ENCODE measurements at places on chromosomes 2 and 18.

DNA sequence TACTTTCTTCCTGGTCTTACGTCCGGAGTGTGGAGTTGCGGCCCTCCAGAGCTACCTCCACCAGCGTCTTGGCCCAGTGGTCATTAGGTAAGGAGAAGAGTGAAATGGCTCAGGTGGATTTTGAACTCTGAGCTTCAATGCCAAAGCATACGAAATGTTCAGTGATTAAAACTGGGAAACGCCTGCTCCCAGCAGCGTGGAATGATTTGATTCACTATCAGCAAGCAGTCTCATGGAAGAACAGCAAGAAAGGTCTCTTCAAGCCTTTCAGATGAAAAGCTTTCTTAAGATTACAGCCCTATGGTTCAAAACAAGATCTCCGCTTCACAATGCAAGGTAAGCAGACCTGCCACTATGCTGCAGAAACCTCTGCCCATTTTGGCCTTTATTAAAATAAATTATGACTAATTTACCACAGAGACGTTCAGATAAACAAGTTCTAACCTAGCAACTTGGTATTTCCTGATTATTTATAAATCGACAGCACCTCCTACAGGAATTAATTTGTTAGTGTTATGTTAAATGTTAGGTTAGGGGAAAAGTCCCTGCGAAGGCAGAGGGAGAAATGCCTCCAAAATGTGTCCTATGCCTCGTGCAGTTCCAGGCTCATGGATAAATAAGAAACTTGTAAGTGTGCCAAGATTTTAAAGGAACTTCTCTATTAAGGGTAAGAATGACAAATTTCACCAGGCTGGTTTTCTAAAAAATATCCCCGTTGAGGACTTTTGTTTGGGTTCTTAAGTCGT lies 10.1 kb downstream of the SP9 start:
- DNase-seq: no peak

GRCh38 chr2:68127358-68128242 lies 30.1 kb upstream of the PNO1 start:
- DNase-seq: no peak

GRCh38 chr2:1781291-1782080 lies 37.2 kb upstream of the PXDN start:
- DNase-seq: no peak

GRCh38 chr2:31956312-31956711 lies 54.5 kb downstream of the MEMO1 start:
- DNase-seq: no peak

- no peak for DNase-seq
Observed at GRCh38 chr18:36185157-36185556, 2.1 kb upstream of the MOCOS start.

GRCh38 chr2:112727276-112728028 lies 6.6 kb downstream of the NT5DC4 start:
- no peak for DNase-seq

GRCh38 chr18:79792096-79792987 lies 5.4 kb upstream of the KCNG2 start:
- DNase-seq: no peak

GRCh38 chr18:46718501-46719341 lies 38.1 kb downstream of the ST8SIA5 start:
- no peak for DNase-seq

- peak; percentile 72 for DNase-seq
Observed at GRCh38 chr2:8303322-8303832, 378.5 kb upstream of the ID2 start.

DNA sequence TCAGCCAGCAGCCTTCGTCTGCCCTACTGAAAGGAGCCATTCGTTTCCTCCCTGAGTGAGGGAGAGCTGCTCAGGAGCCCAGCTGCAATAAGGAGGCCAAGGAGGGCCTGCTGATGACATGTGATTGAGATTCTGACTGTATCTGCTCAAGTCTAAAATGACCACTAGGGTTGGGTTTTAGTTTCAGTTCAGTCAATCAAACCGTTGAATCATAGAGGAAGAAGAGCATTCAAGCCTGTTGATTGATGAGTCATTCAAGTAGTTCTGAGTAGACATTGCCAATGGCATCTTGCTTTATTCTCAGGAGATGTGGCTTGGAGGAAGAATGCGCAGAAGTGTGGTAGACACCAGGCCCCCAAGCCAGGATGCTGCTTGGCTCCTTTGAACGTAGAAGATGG lies 19.9 kb upstream of the BCL2L11 start:
- no peak for DNase-seq

- DNase-seq: no peak
Observed at GRCh38 chr2:215579809-215580208, 143.9 kb upstream of the FN1 start.

Measured in globus pallidus (tissue), 1 donor.